NCI-H1417 treated with DMSO at 0.1 percent for 48 hours (cell line): ENCODE measurements at places on chromosomes 13 and 19.

DNA sequence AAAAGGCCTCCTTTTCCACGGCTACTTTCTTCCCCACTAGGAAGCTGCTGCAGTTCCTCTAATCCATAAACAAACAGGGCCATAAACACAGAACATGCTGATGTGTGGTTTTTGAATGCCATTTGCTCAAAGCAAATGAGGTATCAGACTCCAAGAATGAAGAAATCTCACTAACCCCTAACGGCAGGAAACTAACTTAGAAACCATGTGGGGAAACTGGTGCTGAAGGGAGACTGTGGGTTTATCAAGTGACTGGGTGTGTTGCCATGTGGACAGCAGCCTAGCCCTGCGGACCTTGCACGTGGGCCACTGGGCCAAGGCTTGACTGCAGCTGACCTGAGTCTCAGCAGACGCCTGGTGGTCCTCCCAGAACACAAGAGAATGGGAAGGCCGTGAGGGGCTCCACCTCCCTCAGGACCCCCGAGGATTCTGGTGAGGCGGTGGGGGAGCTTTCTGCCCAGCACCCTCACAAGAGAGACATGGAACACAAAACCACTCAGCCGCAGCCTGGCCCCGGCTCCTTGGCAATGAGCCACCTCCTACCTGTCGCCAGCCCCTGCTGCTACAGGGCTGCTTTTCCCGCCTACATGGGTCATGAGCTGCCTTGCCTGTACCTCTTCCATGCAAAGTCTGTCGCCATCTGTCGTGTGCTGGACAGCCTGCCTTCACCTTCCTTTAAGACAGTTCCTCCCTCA is 10.6 kb downstream of the SLC15A1 start:
- no peak for DNase-seq

DNA sequence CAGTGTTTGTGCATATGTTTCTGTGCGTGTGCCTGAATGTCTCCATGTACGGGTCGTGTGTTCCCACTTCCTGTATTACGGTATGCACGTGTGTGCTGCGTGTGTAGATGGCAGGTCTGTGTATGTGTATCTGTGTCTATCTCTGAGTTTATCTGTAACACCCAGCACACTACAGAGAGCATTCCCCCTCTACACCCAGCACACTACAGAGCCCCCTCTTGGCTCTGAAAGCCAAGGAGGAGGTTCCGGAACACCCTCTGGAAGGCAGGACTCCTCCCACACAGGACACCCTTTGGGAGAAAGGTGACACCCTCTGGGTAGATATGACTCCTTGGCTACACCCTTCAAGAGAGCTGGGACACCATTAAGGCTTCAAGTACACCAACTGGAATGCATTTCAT is 2.1 kb upstream of the ERFL start:
- no peak for DNase-seq

- DNase-seq, result no peak
Observed at GRCh38 chr13:98175043-98175442, 2.0 kb downstream of the RNF113B start.

GRCh38 chr13:60893801-60894200 is 496.8 kb downstream of the TDRD3 start:
- no peak for DNase-seq

- DNase-seq, result no peak
Observed at GRCh38 chr13:40895227-40896184, 106.1 kb downstream of the SLC25A15 start.

DNA sequence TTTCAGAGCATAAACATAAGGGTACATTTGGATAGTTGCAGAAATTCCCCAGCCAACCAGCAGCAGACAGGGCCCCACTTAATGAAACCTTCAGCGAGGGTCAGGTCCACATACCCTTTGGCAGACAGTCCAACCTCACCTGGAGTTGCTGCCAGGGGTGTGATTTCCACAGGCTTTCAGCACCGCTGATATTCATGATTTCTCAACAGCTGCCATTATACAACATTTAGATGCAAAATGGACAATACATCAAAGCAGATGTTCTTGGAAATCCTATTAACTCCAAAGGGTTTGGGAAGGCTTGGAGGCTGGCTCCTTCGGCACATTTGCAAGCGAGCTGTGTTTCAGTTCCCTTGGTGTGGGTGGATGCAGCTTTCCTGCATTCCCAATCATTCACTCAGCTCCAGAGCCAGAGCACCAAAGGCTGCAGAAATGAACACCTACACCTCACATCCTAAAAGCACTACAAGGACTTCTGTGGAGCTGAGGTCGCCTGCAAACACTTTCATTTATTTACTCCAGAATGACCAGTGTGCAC is 147.2 kb upstream of the VSTM2B start:
- DNase-seq, result no peak

DNA sequence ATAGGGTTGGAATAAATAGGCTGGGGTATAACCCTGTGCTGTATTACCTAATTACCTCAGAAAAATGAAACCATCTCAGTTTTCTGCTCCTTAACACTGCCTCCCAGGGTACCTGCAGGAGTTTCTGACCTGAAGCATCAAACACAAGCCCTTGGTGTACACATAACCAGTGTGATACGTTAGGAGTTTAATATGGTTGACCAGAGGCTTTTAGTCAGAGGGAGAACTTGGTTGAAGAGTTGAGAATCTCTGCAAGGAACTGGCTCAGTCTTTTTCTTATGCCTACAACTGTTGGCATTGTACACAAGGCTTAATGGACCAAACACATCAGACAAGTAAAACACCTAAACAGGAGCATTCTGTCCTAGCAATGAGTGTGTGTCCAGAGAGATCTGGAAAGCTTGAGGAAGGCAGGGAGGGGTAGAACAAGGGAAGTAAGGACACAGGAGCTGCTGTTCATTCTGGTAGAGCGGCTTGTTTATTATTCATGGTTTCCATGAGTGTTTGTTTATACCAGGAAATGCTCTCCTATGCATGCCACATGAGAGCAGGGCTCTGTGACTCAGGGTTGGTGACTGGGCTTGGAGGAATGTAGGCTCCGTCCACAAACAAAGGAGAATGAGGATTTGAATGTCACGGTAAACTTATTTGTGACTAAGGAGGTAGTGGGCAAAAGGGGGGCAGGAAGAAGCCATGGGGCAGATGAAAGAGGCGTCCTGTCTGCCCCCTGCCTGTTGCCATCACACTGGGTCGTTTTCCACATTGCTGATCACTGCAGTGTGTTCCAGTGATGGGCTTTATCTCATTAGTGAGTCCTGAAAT is 11.9 kb upstream of the SPATA13 start:
- no peak for DNase-seq

DNA sequence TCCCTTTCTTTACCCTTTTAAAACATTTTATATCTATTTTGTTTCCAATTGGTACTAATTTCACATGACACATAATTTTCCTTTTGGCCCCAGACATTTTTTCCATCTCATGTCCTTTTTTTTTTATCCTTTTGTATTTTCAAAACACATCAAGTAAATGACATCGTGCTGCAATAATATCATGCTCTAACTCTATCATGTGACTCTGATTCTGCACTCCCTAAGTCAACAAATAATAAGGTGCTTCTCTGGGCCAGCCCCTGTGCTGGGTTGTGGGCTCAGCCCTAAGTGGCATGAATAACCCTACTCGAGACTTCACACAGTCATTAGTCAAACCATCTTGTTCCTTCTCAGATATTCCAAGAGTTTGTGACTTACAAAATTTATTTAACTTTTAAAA is 21.7 kb downstream of the NALCN start:
- no peak for DNase-seq

DNA sequence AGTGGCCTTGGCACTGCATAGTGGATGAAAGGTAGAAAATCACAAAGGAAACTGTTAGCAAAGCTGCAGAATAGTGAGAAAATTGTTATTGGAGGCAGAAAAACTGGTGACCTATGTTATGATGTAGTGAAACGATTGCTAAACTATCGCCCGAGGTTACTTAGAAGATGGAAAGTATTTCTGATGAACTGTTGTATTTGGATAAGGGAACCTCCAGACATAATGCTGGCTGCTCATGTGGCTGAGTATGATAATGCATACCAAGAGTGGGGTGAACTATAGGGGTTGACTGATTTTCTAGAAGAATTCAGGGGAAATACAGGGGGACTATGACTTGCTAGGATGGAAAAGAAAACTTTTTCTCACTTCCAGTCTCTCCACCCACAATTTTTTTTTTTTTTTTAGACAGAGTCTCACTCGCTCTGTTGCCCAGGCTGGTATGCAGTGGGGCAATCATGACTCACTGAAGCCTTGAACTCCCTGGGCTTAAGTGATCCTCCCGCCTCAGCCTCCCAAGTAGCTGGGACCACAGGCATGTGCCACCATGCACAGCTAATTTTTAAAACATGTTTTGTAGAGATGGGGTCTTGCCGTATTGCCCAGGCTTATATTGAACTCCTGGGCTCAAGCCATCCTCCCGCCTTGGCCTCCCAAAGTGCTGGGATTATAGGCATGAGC is 4.4 kb upstream of the EID2 start:
- no peak for DNase-seq

- no peak for DNase-seq
Observed at GRCh38 chr19:49636233-49636932, 3.6 kb downstream of the RRAS start.

DNA sequence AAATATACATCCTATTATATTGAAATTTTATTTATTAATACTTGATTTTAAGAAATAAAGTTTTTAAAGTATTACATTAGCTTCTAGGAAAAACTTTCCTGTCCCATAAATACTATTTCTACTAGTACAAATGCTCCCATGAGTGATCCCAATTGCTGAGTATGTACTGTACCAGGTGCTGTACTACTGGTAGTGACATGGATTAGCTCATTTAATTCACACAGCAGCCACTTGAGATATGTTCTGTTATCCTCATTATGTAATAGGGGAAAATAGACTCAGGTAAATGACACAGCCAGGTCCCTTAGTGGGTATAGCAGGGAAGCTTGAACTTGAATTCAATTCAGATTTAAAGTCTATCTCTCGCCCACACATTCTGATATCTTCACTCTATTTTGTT is 363.1 kb downstream of the FGF14 start:
- DNase-seq, result no peak

GRCh38 chr13:43126420-43126819 is 103.0 kb downstream of the DNAJC15 start:
- no peak for DNase-seq

DNA sequence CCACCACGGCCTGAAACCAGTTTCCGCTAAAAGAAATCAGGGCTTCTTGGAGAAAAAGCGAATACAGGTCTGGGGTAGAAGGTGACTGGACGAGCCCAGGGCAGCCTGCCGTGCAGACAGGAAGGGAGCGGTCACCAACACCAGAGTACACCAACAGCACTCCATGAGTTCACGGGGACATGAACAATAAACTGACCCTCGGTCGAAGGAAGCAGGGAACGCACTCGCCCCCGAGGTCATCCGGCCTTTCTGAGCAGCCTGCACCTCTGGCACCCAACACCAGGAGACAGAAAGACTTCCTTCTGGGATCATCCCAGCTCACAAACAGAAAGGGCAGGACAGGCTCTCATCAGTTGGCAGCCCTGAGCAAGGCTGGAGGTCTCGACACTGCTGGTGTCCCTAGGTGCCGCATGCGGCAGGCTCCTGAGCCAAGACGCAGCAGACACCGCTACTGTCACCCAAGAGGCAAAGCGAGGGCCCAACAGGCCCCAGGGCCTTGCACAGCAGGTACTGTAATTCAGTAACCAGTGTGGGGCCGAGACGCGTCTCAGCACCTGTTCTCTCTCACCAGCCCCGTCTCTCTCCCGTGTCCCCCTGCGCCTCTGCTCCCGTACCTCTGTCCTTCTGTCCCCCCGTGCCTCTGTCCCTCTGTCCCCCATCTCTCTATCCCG is 18.0 kb downstream of the DCUN1D2 start:
- no peak for DNase-seq

DNA sequence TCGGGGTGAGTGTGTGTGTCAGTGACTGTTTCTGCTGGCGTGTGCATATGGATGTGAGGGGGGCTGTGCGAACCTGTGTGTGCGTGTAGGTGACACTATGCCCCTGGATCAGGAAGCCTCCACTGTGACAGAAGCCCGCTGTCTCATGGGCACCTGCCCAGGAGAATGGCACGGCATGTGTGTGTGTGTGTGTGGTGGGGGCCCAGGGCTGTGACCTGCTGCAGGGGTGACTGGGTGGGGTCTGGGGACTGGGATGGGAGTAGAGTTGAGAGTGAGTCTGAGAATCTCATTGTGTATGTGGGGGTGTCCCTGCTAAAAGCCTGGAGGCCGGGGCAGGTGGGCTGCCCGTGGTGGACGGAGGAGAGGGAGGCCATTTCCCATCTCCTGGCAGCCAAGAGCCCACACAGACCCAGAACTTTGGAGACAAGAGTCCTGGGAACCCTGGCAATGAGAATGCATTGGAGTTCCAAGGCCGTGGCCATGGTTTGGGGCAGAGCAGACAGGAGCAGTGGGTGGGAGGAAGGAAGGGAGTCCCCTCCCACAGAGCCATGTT is 6.4 kb upstream of the TPM4 start:
- no peak for DNase-seq
